ENCODE measurements at places on chromosomes 12 and 14.

GRCh38 chr12:130111965-130112496, 50.2 kb upstream of the FZD10 start:
- DNase-seq = no peak

DNA sequence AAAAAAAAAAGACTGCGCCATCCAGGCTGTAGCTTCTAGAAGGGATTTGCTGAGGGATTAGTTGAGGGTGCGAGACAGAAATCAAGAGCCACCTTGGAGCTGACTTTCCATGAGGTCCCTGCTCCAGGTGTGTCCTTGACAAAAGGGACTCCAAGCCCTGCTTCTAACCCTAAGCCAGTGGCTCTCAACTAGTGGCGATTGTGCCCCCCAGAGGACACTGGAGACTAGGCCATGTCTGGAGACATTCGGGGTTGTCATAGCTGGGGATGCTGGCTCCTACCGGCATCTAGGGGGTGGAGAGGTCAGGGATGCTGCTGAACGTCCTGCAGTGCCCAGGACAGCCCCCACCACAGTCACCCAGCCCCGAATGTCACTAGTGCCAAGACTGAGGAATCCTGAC, 40.6 kb downstream of the SPRING1 start:
- no peak for DNase-seq

DNA sequence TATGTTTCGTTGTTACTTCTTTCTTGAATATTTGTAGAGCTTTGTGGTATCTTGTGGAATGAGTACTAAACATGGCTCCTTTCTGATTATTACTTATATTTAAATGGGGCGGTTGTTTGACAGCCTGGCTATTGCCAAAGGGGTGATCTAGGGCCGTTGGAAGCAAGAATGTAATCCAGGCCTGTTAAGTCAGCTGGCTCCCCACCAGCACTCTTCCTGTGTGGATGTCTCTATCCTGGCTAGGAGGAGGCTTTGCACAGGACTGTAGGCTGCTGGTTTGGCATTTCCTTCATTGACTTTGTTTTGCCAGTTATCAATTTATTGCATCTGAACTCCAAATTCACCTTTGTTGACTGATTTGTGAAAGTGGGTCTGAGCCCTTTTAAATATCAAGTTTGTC, 5.6 kb downstream of the FAM234B start:
- DNase-seq = no peak

- peak; percentile 5 for DNase-seq
Measured at GRCh38 chr12:93441081-93441616, 598 bp downstream of the UBE2N start.

DNA sequence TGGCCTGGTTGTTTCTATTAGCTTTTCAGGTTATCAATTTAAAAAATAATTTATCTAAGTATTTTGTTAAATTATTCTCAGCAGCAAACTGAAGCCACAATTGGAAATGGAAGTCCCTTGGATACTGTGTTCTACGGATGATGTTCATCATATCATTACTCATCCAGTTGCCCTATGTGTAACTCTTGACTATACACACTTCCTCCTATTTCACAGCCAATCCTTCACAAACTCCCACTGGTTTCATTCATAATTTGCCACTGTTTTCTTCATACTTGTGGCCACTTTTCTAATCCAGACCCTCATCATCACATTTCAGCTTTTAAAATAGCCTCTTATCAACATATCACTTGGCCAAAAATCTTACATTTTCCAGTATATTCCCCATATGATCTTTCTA, 84.0 kb downstream of the CATSPERB start:
- DNase-seq = no peak

DNA sequence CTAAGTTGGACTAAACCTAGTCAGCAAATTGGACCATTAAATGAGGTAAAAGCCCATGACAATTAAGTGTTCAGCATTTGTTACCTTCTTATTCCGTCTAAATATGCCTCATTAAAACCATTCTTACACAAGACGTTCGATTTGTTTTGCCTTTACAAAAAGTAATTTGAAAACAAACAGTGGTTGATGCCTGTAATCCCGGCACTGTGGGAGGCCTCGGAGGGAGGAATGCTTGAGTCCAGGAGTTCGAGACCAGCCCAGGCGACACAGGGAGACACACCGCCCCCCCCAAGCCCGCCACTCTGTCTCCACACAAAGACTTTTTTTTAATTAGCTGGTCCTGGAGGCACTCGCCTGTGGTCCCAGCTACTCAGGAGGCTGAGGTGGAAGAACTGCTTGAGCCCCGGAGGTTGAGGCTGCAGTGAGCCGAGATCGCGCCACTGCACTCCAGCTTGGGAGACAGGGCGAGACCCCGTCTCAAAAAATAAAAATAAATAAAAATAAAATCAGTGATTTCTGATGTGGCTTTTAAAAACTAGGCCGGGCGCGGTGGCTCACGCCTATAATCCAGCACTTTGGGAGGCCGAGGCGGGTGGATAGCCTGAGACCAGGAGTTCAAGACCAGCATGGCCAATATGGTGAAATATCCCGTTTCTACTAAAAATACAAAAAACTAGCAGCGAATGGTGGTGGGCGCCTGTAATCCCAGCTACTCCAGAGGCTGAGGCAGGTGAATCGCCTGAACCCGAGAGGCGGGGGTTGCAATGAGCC, 856 bp upstream of the EIF4B start:
- no peak for DNase-seq

DNA sequence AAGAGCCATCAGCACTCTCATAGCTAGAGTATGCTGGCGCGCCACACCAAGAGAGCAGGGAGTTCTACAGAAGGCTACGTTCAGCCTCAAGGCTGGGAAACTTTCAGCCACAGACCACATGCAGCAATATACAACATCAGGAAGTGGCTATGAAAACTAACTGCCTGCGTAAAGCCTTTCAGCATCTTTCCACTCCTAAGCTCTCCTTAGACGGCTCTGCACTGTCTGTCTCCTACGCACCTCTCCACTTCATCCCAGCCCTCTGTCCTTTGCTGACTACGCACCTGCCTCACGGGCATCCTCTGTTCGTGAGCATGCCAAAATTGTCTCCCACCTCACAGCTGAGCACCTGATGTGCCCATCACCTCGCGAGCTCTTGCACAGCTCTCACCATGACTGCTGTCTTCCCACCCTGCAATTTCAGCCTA, 9.7 kb downstream of the MPHOSPH9 start:
- DNase-seq = no peak

GRCh38 chr12:3073438-3074250, 3.5 kb upstream of the TSPAN9 start:
- peak; percentile 84 for DNase-seq

GRCh38 chr14:101113835-101114725, 210.6 kb upstream of the RTL1 start:
- DNase-seq = no peak

GRCh38 chr12:52598966-52599365, 2.3 kb downstream of the KRT72 start:
- no peak for DNase-seq

DNA sequence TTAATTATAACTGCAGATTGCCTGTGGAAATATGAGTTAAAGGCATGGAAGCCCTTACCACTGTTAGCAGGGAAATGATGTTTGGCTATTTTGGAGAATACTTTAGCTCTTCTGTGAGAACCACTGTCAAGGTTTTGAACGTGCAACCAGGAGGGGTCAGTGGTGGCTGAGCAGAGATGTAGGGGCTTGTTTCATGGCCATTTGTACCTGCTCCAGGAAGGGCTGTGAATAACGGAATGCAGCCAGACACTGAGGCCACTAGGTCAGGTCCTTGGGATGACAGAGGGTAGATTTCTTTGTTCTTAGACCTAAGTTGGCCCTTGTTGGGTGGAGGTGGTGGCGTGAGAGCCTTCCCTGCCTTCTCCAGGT, 8.3 kb downstream of the TRAF3 start:
- DNase-seq = no peak

DNA sequence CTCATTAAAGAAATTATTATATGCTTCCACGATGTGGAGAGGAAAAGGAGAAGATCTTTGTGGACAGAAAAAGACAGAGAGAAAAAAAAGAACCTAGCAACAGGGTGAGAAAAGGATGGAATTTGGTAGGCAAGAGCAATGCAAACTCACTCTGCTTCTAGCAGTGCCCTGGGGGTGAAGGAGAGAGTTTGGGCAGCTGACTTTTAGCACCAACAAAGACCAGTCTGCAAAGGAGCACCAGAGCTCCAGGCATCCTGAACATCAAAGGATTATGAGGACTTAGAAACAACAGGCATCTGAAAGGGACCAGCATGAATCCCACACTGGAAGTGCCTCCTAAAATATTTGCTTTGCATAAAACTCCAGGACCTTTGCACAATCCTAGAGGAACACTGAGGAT, 32.8 kb upstream of the RERG start:
- no peak for DNase-seq

- DNase-seq = no peak
Measured at GRCh38 chr14:56342494-56342942, 224.3 kb downstream of the PELI2 start.

DNA sequence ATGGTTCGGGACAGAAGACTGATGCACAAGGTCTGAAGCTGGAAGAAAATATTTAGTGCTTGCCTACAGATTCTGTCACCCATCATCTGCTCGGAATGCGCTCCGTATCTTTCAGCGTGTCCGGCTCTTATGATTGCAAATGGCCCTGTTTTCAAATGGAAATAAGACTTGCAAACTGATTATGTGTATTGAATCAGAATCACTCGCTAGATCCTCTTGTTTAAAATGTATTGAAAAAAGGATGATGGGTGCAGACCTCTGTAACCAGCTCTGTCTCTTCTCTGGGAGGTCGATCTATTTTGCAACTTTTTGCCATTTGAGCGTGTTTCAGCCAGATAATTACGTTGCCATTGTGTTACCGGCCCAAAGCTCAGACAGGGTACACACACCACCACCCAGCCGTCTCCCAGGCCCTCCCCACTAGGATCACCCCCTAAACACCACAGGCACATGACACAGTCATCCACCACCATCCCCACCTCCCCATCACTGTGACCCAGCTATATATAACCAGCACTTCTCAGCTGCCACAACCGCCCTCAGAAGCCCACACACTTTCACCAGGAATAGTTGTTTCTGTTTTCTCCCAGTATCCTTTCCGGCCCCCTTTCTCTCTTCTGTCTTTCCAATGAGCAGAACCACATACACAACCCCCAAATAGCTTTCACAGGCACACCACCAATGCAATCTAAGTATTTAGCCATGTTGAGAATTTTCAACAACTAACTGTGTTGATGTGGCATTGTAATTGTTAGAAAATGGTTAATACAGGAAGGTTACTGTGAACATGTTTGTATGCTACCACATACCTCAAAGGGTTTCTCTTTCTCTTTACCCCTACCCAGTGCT, 10.7 kb downstream of the NKX2-1 start:
- no peak for DNase-seq

GRCh38 chr12:56838621-56839488, 75.7 kb downstream of the HSD17B6 start:
- no peak for DNase-seq

DNA sequence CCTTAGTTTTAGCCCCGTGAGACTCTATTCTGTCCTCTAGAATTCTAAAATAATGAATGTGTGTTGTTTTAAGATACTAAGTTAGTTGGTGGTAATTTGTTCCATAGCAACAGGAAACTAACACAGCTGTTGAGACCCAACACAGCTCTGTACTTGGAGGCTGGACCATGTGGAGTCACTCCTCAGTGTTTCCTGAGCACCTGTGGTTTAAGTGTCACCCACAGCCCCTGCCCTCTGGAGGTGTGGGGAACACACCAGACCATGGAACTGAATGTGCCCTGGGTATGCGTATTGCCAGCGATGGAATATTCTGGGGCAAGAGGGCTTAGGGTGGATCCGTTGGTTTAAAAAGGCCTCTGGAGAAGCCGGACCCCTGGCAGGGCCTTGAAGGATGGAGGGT, 16.6 kb upstream of the GPR68 start:
- DNase-seq = no peak

Measured in prostate gland (tissue), 2 donors.